ENCODE measurements at places on chromosomes 5 and 9.
A peak's percentile ranks its signal among the peaks of the same experiment; 100 is the strongest.

GRCh38 chr9:131739959-131740648 is at the start of gene RAPGEF1:
Gene RAPGEF1 (minus strand): TSS chr9:131740076. CDS start chr9:131739830, 246 bp downstream.
- DNase-seq: peak; percentile 72

- DNase-seq: no peak
Measured at GRCh38 chr5:127014573-127014972, 15.8 kb downstream of the MARCHF3 start.

GRCh38 chr9:758146-758545 is 83.4 kb upstream of the DMRT1 start:
- DNase-seq: no peak

GRCh38 chr5:175517824-175518450 is 39.6 kb downstream of the SFXN1 start:
- peak; percentile 50 for DNase-seq

DNA sequence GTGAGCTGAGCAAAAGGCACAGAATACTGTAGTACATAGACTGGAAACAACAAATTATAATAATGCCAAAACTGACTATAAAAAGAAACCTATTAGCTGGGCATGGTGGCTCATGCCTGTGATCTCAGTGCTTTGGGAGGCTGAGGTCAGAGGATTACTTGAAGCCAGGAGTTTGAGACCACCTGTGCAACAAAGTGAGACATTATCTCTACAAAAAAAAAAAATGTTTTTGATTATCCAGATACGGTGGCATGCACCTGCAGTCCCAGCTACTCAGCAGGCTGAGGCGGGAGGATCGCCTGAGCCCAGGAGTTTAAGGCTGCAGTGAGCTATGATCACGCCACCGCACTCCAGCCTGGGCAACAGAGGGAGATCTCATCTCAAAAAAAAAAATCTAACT is 175.9 kb downstream of the TTC39B start:
- DNase-seq: no peak

GRCh38 chr5:149062371-149063016 is 368 bp downstream of the SH3TC2 start:
- no peak for DNase-seq

DNA sequence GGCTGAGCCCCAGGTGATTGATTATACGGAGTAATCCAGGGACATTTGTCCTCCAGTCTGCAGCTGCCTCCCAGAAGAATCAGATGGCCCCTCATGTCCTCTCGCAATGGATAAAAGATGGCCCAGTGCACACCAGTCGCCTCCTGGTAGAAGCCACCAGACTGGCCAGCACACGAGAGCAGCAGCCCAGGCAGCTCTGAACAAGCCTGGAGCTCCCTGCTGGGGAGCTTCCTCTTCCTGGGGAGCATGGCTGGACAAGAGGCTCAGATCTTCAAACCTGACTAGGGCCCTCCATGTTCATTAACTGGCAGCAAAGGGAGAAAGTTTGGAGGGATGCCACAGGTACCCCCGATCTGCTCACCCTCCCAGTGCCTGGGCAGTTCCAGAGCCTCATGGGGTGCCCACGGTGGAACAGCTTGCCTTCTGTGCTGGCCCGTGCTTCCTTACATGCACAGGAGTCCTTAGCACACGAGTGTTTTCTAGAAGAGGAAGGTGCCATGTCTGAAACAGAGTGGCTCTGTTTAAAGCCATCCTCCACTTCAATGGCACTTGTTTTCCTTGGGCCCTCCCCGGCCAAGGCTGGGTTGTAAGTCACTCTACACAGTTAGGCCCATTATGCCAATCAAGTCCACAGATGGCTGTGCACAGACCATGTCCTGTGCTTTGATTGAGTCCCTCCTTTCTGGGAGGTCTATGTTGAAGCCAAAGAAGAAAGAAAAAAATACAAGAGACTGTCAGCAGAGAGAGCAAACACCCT is 75.6 kb downstream of the PRRT1B start:
- DNase-seq: no peak

GRCh38 chr9:124032247-124032646 is 20.7 kb downstream of the LHX2 start:
- no peak for DNase-seq

DNA sequence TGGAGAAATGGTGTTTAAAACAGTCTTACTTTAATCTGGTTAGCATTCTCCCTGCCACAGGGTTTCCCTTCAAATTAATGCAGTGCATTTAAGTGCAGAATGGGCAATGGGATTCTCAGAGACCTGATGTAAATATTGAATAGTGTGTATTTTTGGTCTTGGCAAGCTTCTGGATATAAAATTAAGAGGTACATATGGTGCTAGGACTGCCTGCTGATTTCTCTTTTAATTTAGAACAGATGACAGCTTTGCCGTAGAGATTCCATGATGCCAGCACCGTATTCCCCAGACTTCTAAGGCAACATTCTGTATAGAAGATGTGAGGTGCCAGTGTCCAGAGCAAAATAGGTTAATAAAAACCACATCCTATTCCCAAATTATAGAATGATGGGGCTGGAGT is 1.9 kb downstream of the MTAP start:
- no peak for DNase-seq

GRCh38 chr5:41410307-41410706 is 100.1 kb downstream of the PLCXD3 start:
- DNase-seq: no peak

GRCh38 chr5:177540438-177540837 is 13.9 kb downstream of the FAM193B start:
- DNase-seq: no peak

DNA sequence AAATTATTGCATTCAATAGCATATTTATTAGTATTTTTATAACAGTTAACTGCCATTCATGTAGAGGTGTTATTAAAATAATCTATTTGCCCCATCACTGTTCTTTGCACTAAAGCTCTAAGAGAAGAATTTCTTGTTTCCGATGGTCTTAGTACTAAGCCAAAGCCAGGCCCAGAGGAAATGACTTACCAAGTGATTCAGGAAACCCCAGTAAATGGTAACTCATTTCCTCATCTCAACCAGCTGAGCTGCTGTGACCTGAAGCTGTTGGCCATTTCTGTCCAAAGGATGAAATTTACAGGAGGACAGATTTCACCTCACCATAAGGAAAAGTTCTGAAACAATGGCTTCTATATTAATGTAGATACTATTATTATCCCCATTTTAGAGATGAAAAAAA is 117.0 kb downstream of the PIK3R1 start:
- DNase-seq: no peak

DNA sequence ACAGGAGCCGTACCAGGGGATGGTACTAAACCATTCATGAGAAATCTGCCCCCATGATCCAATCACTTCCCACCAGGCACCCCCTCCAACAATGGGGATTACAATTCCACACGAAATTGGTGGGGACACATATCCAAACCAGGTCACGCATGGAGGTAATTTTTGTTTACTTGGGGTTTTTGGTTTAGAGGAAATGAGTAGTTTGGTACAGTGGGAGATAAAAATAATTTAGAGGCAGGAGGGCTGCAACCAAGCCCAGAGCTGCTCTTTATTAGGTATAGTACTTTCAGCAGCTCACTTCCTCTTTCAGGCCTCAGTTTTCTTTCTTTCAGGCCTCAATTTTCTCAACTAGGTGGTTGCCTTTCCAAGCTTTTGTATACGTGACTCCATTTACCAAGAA is 23.2 kb downstream of the PRUNE2 start:
- DNase-seq: no peak

DNA sequence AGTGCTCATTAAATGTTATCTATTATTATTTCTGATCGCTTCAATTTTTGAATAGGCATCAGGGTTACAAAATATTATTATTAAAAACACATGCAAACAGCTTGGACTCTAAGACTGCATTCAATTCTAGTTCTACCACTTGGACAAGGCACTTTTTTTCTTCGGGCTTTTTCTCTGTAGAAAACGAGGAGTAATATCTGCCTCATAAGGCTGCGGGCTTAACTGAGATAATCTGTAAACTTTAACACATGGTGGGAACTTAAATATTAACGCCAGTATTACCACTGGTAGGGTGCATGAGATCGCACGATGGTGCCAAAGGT is 511 bp upstream of the SPDL1 start:
- DNase-seq: no peak

DNA sequence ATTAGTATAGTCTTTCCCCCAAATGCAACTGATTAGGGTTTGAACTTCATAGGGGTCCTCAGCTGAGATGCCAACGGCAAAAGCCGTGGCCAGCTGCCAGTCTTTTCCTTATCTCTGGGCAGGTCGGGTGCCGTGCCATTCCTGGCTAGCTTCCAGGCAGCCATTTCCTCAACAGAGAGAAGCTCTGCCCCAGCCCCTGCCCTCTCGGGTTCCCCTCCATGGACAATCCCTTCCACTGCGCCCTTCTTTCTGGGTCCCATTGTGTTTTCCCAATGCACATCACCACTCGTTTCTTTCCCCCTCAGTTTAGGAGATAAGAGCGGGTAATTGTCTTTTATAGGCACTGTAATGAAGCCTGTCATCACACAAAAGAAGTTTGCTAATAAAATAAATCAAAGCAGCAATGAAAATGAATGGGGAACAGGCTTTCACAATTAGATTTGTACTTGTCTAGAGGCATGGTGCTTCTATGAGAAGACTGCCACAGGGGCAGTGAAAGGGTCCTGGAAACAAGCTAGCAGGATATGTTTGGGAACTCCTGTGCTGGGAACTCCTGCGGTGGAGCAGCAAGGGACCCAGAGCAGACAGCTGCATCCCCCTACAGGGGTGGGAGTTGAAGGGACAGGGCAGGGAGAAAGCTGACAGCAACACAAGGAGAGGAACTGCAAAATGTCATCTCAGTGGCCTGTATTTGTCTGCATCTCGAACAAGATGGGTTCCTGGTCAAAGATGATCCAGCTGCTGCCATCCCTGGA is 48.0 kb upstream of the SAP30L start:
- DNase-seq: no peak

- no peak for DNase-seq
Measured at GRCh38 chr5:134459491-134459890, 47.8 kb upstream of the CDKN2AIPNL start.

DNA sequence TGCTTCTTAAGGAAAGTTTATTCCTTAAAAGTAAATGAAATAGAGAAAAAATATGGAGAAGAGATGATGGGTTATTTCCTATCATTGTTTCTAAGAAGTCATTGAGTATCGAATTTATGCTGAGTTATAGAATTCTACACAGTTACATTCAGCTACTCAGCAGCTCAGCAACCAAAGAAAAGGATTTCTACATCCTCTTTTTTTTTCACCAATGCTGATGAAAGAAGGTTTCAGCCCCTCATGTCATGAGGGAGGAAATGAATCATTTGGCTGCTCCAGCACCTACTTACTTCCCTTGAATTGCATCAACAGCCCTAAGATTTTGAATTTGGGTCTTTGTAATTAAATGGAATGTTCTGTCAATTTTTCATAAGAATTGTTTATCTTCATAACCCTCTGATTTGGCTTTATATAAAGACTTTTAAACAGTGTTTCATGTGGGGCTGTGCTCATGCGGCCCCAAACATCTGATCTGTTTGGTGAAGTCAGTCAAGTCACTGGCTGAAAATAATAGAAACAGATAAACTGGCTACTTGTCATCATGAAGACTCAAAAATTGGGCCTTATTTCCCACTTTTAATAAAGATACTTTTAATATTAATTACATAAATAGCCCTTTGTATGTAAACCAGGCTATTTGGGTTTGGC is 18.5 kb upstream of the SNX2 start:
- no peak for DNase-seq

GRCh38 chr5:93430673-93431199 is 150.3 kb downstream of the NR2F1-AS1 start:
- no peak for DNase-seq

GRCh38 chr5:115857626-115858349 is 16.1 kb downstream of the AP3S1 start:
- no peak for DNase-seq

GRCh38 chr5:9863486-9863885 is 233.3 kb upstream of the TAS2R1 start:
- DNase-seq: no peak

- no peak for DNase-seq
Measured at GRCh38 chr5:39284552-39284951, 65.2 kb upstream of the FYB1 start.

- no peak for DNase-seq
Measured at GRCh38 chr9:77817590-77818311, 169.6 kb upstream of the GNA14 start.

- no peak for DNase-seq
Measured at GRCh38 chr5:146130440-146131045, 25.2 kb upstream of the PLAC8L1 start.

DNA sequence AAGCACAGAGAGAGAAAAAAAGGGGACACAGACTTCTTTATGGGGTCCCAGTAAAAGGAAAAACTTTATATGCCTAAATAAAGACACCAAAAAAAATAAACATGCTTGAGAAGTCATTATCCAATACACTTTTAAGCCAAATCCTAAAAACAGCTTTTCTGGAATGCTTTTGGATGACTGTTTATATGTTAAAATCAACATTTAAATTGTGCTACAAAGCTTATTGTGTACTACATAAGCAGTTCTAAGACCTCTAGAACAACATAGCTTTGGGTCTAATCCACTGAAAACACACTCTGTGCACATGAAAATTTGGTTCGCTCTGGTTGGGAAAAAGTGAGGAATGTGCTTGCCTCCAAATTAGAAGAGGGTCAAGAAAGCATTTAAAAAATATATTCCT is 92.5 kb downstream of the EBF1 start:
- DNase-seq: no peak

GRCh38 chr5:169174923-169175322 is 126.0 kb downstream of the SLIT3 start:
- no peak for DNase-seq

Data from stimulated activated CD8-positive, alpha-beta memory T cell treated with anti-CD3 and anti-CD28 coated beads, Interleukin-7, amount 100 ng/mL, for 1 hour (primary cell).